ENCODE measurements at places on chromosomes 11 and 22.
A peak's percentile ranks its signal among the peaks of the same experiment; 100 is the strongest.

DNA sequence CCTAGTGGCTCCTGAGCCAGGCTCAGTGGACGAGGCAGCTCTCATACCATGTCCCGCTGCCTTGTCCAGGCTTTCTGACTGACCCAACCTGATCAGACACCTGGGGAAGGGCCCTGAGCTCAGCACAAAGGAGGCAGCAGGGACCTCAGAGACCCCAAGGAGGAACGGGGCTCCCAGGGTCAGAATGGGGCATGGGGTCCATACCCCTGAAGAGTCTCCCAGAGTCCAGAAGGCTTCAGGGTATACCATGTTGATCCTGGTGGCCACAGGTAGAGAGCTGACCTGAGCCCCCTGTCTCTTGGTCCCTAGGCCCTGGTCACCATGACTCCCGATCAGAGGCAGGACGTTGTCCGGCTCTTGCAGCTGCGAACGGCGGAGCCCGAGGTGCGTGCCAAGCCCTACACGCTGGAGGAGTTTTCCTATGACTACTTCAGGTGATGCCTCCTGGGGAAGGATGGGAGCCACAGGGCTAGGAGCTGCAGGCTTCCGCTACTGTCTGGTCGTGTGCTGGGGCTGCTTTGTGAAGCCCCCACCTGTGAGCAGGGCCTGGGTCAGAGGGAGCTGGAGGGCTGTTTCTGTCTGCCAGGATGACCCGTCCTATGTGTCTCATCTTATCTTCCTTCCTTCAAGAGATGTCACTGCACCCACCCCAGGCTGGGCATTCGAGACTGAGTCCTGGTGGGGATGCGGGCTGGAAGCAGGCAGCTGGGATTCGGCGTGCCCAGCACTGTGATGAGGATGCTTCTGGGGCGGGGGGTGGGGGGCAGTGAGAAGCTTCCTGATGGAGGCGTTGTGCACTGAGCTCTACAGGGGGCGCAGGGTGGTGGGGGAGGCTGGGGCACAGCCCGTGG, 74.2 kb downstream of the MYO7A start:
- no peak for DNase-seq

DNA sequence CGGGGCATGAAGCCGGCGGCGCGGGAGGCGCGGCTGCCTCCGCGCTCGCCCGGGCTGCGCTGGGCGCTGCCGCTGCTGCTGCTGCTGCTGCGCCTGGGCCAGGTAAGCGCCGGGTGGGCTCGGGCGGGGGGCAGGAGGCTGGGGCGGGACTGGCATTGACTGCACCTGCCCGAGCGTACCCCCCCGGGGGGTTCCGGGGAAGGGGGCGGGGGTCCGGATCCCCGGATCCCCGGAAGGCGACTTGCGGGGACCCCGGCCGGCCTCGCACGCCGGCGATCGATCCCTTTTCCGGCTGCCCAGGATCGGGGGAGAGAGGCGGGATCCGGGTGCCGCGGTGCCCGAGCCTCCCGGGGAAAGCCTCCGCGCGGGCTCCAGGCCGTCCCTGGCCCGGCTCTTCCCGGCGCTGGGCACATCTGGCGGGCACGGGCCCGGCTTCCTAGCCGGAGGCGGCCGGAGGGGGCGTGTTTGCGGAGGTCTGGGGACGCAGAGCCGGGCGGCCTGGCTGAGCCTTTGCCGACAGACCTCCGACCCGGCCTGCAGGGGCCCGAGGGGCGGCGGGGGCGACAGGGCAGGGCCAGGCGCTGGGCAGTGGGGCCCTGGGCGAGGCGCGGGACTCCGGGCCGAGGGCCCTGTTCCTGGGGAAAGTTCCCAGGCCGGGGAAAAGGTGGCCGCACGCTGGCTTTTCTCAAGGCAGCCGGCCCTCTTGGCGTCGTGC, 705 bp downstream of the PTPRJ start:
- peak; percentile 67 for DNase-seq

DNA sequence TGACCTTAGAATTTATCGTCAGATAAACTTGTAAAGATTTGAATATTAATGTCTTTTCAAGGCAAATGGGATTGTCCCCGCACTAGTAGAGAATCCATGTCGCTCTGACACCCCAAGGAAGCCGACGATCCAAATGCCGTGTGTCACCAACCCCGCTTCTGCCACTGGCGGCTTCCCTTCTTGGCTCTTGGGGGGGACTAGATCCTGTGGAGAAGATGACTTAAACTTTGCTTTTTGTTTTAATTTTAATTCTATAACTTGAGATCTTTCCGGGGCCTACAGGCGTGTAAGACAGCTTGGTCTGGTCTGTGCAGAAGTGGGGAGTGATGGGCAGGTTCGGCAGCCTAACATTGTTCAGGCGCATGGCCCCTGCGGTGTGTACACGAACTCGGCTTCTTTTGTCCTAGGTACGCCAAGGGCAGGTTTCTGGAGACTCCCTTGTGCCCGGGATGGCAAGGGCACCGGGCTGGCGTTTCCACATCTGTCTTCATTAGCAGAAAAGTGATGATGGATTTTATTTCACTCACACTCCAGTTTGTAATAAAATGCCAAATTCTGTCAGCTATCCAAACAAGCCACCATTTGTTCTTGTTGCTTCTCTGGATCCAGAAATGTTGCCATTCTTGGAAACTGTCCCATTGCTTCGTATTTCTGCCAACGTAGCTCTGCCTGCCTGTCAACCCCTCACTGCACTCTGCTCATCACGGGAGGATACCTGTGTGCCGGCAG, 6.7 kb downstream of the YDJC start:
- DNase-seq, result no peak

GRCh38 chr11:70193411-70194292, 9.4 kb upstream of the FADD start:
- DNase-seq, result no peak

- DNase-seq, result no peak
These were observed 15.2 kb upstream of the MDK start for GRCh38 chr11:46366260-46366659.

DNA sequence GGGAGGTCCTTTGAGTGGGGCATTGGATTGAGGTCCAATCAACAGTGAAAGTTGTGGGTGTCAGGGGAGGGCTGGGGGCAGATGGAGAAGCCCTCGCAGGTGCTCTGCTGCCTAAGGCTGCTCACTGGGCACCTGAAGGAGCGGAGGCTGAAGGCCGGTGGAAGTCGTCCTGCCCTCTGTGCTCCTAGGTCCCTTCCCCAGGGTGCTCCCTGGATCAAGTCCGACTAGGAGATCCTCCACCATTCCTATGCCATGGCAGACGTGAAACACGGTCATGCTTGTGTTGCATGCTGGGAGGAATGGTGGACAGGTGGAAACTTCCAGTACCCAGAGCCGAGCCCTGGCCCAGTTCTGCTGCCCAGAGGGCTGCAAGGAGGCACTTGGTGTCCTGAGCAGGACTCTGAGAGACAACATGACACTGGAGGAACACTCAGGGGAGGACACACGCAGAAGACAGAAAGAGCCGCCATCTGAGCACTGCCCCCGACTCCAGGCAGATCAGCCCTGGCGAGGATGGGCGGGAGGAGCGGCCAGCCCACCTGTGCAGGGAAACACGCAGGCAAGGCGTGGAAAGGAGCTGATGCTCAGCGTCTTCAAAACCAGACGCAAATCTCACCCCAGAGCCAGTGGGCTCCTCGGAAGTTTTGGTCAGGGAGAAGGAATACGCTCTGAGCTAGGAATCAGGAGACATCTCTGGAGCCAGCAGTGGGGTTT, 786.8 kb downstream of the BRD1 start:
- DNase-seq, result no peak

DNA sequence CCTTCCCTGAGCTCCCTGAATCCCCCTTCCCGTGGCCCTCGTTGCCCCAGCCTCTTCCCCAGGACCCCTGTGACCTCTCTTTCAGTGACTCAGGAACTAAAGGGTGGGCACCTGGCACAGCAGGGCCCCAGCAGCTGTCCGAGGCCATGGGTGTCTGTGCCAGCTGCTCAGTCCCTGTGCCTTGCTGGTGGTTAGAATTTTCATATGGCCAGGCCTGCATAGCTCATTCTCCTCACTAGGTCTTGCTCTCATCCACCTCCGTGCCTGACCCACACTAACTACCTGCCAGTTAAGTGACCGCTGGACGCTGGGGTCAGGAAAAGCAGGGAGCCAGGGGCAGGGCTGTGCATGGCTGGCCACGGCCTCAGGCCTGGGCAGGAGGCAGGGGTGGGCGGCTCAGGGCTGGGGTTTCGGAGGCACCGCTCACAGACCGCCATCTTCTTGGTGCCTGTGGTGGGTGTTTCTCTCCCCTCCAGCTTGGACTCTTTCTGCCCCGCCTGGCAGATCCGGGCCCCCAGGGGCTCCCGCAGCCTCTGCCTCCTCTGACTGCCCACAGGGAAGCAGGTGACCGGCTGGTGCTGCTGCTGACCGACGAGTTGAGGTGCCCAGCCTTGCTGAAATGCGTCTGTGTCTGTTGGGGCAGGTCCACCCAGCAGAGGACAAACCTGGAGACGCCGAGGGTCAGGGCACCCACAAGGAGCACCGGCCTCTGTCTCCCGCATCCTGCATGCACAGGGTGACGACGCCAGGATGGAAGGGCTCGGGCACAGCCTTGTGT, 20.3 kb downstream of the MRGPRD start:
- DNase-seq, result no peak

- DNase-seq, result no peak
These were observed 42.1 kb downstream of the PPARA start for GRCh38 chr22:46192210-46192993.

- no peak for DNase-seq
These were observed 105.6 kb downstream of the RRAS2 start for GRCh38 chr11:14253421-14253820.

- no peak for DNase-seq
These were observed 101.4 kb upstream of the OR9G4 start for GRCh38 chr11:56849852-56850251.

DNA sequence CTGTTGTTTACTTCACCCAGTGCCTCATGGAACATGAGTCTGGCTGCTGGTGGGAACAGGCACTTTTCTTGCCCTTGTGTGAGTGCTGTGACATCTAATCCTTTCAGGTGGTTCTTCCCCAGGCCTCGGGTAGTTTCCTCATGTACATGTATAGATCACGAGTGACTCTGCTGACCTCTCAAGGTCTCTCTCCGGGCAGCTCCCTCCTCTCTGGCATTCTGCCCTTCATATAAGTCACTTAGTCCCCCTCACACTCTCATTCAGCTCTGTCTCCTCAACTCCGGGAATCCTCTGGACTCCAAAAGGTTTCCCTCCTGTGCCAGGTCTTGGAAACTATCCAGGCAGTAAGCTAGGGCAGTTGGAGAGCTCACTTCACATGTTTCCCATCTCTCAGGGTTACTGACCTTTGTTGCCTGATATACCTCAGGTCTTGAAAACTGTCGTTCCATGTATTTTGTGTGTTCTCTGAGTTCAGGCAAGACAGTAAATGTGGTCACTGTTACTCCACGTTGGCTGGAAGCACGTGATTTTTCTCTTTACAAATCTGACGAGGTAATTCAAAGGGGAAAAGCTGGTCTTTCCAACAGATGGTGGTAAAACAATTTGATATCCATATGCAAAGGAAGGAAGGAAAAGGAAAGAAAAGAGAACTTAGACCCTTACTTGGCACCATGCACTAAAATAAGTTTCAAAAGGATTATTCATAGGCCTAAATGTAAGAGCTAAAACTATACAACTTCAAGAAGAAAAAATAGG, 40.5 kb upstream of the PITPNB start:
- DNase-seq, result no peak

DNA sequence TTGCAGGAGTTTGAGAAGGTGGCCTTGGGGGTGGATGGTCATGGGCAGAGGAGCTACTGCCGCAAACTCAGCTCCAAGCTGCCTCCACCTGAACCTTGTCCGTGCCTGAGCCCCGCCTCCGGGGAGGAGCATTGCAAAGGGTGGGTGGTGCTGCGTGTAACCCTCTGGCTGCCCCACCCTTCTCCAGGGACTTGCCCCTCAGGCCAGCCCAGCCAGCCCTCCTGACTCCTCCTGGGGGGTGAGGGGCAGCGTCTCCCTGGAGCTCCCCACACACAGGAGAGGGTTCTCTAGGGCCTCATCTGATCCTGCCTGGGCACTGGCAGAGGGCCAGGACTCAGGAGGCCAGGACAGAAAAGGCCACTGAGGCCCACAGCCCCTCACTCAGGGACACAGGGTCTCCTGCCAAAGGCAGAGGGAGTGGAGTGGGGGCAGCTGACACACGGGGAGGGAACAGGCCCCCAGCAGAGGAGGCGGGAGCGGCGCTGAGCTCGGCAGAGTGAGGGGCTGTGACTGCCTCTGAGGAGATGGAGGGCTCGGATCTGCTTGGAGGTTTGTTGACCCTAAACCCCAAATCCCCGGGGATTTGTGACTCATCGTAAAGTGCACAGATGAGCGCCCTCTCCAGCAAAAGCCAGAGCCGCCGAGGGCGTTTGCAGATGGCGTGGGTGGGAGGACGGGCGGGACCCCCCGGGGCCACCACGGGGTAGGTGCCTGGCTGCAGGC, 12.8 kb downstream of the BRSK2 start:
- DNase-seq, result peak; percentile 9

- DNase-seq, result no peak
These were observed 4.0 kb downstream of the MICAL2 start for GRCh38 chr11:12114193-12115033.
